Activated CD4-positive, alpha-beta T cell treated with anti-CD3 and anti-CD28 coated beads, Interleukin-2, amount 10 ng/mL, durations not matched to agents 24 days and 14 days (primary cell): ENCODE measurements at places on chromosomes 12 and 14. TPM values are rescaled to one million over a fixed set of nuclear protein-coding genes. Genes with fewer than 3 reads are reported as not detected.

The STAC3 gene
- total RNA-seq, result 4.9 and 5.5 TPM in 2 replicates

The TTC7B gene
- 2.4 and 5.4 TPM in 2 replicates for total RNA-seq

The ZC2HC1C gene
- 0.82 and 1.6 TPM in 2 replicates for total RNA-seq

The GRIP1 gene
- 0.26 and 0.40 TPM in 2 replicates for total RNA-seq

DNA sequence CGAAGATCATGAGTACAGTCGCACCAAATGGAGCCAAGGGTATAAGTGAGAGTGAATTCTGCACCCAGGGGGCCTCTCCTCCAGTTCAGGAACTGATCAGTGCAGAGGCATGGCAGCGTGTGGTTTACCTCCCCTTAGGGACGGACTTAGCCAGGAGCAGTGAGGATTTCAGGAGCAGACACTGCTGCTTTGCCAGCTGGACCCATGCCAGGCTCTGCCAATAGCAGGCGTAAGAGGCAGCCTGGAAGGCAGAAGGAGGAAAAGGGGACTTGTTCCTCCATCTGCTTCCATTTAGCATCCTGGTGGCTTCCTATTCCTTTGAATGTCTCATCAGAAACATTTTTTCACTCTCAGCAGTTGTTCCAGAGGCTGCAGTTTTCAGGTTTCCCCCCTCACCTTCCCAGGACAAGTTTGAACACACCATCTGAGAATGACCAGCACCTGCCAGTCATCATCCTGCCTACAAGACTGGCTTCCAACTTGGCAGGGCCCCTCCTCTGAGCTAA, 137.0 kb upstream of the LMNTD1 start:
- H3K27ac ChIP-seq, result no peak overlapping the region
- no peak for DNase-seq
- H3K4me1 ChIP-seq, result no peaks in the 10 kb centered on the region
- H3K36me3 ChIP-seq, result no peaks in the 10 kb centered on the region
- no peaks in the 10 kb centered on the region for H3K27me3 ChIP-seq

DNA sequence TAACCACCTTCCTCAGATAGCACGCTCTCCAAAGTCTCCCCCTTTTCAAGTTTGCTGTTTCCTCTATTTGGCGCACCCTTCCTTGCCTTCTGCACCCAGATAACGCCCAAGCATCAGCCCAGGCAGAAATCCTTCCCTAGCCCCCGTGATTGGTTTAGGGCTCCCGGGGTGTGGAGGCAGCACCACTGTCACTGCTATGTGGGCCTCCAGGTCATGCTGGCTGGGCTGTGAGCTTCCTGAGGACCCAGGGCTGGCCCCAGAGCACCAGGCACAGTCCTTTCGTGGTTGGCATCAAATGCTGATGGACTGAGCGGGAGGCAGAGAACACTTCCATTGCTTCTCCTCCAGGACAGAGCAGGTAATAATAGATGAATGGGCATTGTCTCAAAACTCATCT, 311.4 kb downstream of the BCL11B start:
- no peak for DNase-seq
- H3K4me1 ChIP-seq, result peaks cover 16% of the 10 kb centered on the region
- no peak overlapping the region for H3K27ac ChIP-seq
- peaks cover 9% of the 10 kb centered on the region for H3K27me3 ChIP-seq
- no peak overlapping the region for H3K4me3 ChIP-seq

DNA sequence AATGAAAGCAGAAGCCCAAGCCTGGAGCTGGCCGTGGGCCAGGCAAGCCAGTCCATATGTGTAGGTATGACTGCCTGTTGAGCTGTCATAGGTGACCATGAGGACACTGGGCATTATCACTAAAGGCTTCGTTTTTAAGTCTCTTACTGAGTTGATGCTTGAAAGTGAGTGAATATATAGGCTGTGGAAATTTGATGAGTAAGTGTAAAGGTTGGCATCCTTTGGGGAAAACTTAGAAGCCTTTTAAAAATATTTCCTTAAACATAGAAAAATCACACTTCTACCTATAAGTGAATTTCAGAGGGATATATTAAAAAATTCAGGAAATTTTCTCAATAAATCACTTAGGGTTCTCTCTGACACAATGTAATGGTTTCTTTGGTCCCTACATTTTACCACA, 396.5 kb downstream of the FOXG1 start:
- DNase-seq, result no peak
- no peaks in the 10 kb centered on the region for H3K4me1 ChIP-seq
- no peak overlapping the region for H3K27ac ChIP-seq
- H3K27me3 ChIP-seq, result no peaks in the 10 kb centered on the region
- no peak overlapping the region for H3K4me3 ChIP-seq
- no peaks in the 10 kb centered on the region for H3K36me3 ChIP-seq

DNA sequence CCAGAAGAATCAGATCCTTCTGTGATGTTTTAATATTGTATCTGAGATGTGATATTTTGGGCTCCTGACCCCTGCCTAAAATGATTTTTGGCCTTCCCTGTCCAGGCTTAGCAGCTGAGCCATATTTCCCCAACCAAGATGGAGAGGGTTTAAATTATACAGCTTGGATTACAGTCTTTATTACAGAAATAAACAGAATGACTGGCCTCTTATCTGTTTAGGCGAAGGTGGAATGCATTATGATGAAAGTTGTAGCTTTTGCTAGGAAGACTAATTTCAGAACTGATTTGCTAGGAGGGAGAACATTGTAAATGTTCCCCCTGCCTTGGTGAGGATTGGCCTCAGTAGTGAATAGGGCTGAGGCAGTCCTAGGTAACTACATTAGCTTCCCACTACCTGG, 23.3 kb downstream of the BMAL2 start:
- DNase-seq, result no peak
- H3K36me3 ChIP-seq, result peaks cover 12% of the 10 kb centered on the region
- no peak overlapping the region for H3K4me3 ChIP-seq
- peaks cover 4% of the 10 kb centered on the region for H3K4me1 ChIP-seq
- H3K27ac ChIP-seq, result no peak overlapping the region
